ENCODE measurements at places on chromosomes 5 and 9.
A peak's percentile ranks its signal among the peaks of the same experiment; 100 is the strongest.

GRCh38 chr9:114688909-114689610, 7.1 kb upstream of the TEX48 start:
- no peak for DNase-seq

- DNase-seq = no peak
Observed at GRCh38 chr9:132412089-132412488, 2.1 kb downstream of the CFAP77 start.

GRCh38 chr9:121059998-121060636, 10.0 kb upstream of the C5 start:
- DNase-seq = peak; percentile 70

GRCh38 chr5:129858131-129858675, 46.1 kb upstream of the CHSY3 start:
- no peak for DNase-seq

GRCh38 chr5:108560581-108560980, 178.7 kb upstream of the FBXL17 start:
- DNase-seq = no peak

GRCh38 chr5:38453506-38453905, 102.9 kb downstream of the LIFR start:
- no peak for DNase-seq

- DNase-seq = no peak
Observed at GRCh38 chr5:31404325-31404724, 127.6 kb downstream of the DROSHA start.

GRCh38 chr5:39631958-39632357, 207.2 kb upstream of the DAB2 start:
- DNase-seq = no peak

GRCh38 chr5:168390491-168390890, 95.8 kb upstream of the RARS1 start:
- DNase-seq = peak; percentile 18

DNA sequence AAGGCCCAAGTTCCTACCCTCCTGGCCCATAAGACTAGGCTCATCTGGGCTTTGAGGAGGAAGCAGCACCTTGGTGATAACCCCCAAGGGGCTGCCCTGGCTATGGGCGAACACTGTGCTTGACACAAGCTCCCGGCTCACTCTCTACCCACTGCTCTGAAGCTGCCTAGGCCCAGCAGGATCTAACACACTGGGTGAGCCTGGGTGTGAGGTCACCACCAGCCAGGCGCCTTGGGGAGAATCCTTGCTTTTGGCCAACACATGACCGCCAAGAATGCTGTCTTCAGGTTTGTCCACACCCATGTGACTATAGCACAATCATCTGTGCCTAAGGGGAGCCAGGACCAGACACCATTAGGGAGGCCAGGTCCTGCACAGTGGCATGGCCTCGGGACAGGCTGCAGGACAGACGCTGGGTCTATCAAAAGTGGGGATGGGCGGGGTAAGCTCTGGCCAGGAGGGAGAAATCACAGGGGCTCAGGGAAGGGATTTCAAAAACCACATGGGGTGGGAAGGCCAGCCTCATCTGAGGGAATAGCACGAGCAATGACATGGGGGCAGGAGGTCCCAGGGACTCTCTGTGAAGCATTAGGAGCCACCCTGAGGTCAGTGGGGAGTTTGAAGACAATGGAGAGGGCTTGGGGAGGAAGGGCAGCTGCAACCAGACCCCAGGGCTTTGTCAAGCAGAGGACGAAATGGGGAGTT, 29.6 kb downstream of the BICD2 start:
- no peak for DNase-seq

- no peak for DNase-seq
Observed at GRCh38 chr5:57004800-57005199, 52.9 kb upstream of the MIER3 start.

GRCh38 chr5:133260715-133261114, 208.9 kb downstream of the HSPA4 start:
- DNase-seq = no peak

- DNase-seq = no peak
Observed at GRCh38 chr9:98784831-98785806, 11.2 kb downstream of the ANKS6 start.

GRCh38 chr9:127904561-127905003, 5.2 kb upstream of the ST6GALNAC6 start:
- no peak for DNase-seq

DNA sequence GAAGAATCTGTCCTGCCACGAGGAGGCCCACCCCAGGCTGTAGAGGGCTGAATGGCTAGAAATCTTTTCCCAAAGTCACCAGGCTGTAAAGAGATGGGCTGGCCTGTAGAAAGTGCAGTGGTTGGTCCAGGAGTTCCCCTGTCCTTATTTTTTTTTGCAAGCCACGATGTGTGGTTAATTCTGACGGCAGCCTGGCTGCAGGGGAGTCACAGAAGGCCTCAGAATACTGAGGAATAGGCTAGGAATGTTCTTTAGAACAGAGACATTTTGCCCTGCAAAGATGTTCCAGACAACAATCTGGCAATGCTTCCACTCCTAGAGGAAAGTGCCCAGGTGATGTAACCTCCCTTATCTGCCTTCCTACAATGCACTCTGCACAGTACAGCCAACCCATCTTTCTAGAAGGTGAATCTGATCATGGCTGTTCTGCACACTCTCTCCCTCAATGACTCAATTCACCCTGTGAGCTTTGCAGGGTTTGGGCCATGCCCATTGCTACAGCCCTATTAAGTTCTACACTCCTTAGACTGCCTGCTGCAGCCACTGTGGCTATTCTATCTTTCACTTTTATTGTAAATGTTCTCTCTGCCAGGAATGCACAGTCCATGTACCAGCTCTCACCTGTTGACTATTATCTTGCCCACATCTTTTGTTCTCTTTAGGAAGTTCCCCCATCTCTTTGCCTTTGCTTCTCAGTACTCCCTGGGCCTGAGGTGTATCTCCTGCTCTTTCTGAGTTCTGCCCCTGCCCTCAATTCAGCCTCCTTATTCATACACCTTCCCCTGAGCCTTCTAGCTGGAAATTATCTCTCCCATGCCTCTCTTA, 377.8 kb upstream of the CLINT1 start:
- no peak for DNase-seq

DNA sequence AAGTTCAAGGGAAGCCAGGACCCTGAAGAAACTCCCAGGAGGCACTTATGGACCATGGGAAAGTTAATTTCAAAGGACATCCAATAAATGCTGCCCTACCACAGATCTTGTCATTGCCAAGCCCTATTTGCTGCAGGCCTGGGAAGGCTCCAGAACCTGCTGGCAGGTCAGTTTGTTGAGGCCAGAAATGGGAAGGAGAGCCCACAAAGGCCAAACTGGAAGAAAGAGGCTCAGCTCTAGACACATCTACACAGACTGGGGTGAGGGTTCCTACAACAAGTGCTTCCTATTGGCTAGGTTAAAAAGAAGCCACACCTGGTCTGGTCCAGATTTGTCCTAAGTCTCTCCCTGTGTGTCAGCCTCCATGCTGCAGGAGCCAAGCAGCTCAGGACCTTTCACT, 94.4 kb downstream of the SIL1 start:
- no peak for DNase-seq

- no peak for DNase-seq
Observed at GRCh38 chr9:78326564-78326963, 29.6 kb downstream of the PSAT1 start.

GRCh38 chr9:107307331-107307730, 24.3 kb downstream of the RAD23B start:
- no peak for DNase-seq

DNA sequence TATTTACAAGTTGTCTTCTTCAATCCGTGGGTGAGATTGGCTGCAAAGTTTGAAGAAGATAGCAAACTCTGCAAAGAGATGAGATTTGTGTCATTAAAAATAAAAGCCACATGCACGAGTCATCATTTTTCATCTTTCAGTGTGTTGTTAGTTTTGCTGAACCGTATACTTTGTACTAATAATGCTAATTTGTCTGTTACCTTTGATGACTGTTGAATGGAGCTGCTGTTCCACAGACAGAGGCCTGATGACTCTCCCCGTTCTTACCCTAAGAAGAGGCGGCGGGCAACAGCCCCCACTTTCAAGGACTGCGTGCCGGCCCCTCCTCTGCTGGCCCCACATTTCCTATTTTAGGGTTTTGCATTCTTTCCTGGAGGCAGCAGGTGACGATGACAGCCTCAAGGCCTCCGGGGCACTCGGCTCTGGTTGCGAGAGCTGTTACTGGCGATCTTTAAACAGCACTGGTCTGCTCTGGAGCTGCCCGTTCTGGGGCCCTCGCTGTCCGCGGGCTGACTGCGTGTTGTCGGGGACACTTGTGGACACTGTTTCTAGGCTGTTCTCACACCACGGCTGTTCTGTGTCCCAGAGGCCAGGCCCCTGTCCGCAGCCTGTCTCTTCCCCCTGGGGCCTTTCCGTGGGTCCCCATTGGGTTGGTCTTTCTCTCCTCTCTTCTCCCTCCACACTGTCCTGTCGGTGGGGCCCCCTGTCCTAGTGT, 35.1 kb downstream of the NDUFS6 start:
- no peak for DNase-seq

DNA sequence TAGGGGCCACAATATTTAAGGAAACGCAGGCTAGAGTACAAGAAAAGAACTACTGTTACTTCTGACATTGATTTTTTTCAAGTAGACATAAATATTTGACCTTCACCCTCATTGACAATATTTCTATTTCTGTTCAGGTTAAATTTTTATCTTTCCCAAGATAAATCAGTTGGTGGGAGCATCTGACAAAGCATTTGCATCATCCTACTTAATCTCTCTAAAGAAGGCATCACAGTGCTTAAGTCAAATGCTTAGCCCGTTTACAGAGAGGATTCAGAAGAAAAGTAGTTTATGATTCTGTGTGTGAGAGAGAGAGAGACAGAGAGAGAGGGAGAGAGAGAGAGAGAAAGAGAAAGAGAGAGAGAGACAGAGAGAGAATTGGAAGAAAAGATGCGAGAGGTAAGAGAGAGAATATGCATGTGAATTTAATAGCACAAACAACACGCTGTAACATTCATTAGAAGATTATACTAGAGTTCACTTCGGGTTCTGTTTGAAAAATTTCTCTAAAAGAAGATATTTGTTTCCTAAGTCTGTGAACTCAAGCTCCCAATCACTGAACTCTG, 1093.3 kb upstream of the CDH6 start:
- no peak for DNase-seq

DNA sequence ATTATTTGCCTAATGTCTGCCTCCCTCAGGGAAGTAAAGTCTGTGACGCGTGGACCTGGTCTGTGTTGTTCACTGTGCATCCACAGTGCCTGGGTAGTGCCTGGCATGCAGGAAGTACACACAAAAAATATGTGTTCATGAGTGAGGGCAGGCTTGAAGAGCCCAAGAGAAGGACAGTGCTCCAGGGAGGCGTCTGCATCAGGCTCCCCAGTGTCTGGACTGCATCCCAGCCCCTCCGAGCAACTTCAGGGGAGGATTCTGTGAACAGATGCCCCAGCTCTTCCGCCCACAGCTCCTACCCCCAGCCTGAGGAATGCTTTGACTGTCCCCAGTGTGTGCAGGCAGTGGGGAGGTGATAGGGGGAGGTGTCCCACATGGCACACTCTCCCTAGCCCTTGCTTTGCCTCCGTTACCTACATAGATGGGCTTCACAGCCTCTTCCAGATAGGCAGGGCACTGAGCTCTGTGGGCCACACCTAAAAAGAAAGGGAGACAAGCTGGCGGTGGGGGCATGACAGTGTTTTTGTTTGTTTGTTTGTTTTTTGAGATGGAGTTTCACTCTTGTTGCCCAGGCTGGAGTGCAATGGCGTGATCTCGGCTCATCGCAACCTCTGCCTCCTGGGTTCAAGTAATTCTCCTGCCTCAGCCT, 25.4 kb downstream of the IRF1 start:
- DNase-seq = peak; percentile 35

DNA sequence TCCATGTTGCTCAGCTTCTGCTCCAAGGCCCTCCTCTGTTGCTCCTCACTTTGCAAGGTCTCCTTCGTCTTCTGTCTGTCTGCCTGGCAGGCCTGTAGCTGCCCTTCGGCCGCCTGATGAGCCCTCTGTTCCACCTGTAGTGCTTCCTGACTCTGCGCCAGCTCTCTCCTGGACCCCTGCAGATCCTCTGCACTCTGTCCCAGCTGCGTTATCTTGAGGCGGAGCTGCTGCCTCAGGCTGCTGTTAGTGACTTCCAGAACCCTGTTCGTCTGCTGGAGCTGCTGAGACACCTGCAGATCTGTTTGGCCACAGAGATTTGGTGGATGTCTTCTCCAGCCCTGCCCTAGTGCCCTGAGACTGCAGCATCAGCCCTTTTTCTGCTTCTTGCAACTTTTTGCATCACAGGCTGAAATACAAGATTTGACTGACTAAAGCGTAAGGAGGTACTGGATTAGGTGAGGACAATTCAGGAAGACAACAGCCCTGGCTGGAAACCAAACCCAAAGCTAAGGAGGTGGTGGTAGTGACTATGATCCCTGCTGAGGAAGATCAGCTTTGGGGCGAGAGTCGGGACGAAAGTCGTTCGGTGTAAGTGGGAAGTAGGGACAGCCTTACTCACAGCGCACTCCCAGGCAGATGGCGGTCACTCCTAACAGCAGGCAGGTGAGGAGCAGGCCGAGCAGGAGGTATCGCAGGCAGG, 2.1 kb downstream of the CD72 start:
- DNase-seq = no peak

- no peak for DNase-seq
Observed at GRCh38 chr9:113612828-113613227, 149.3 kb downstream of the RGS3 start.

GRCh38 chr9:91073049-91073810, 271.6 kb downstream of the SYK start:
- DNase-seq = no peak

GRCh38 chr5:28329176-28329575, 1290.8 kb upstream of the CDH9 start:
- no peak for DNase-seq

DNA sequence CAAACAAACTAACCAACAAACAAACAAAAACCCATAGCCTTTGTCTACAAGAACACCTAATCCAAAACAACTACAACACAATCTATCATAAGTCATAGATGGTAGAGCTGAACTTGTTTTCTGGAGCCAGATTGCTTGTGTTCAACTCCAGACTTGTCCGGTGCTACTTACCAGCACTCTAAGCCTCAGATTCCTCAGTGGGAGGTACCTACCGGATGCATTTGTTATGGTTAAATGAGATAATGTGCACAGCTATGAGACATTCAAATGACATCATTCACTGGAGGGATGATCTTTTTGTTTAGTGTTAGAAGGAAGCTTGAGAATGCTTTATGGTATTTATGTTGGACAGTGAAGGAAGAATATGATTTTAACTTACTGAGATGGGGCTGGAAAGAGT, 592.9 kb upstream of the C9orf72 start:
- DNase-seq = no peak

- no peak for DNase-seq
Observed at GRCh38 chr5:174767670-174768069, 43.3 kb downstream of the MSX2 start.

- DNase-seq = no peak
Observed at GRCh38 chr5:133400831-133401351, 211.4 kb downstream of the FSTL4 start.

- no peak for DNase-seq
Observed at GRCh38 chr9:123685489-123686083, 244.3 kb downstream of the DENND1A start.

- no peak for DNase-seq
Observed at GRCh38 chr5:39164016-39164415, 55.3 kb downstream of the FYB1 start.

Measured in DMS 273 treated with DMSO at 0.1 percent for 48 hours (cell line).